ENCODE measurements at places on chromosomes 3 and 15.

DNA sequence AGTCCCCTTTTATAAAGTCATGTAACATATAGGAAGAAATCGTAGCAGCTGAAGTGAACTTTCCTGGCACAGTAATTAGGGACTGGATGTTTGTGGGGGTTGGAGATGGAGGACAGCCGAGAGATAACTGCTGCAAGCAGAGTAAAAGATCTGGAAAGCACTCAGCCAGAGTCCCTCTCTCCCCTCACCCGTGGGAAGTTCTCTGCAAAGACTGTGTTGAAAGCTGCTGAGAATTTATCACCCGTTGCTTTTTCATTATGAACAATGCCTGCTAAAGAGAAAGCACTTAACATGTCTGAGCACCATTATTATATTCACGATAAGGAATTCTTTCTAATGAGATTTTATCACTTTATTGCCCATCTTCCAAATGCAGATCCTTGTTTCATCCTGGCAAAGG, 248.8 kb downstream of the SHOX2 start:
- DNase-seq: no peak

DNA sequence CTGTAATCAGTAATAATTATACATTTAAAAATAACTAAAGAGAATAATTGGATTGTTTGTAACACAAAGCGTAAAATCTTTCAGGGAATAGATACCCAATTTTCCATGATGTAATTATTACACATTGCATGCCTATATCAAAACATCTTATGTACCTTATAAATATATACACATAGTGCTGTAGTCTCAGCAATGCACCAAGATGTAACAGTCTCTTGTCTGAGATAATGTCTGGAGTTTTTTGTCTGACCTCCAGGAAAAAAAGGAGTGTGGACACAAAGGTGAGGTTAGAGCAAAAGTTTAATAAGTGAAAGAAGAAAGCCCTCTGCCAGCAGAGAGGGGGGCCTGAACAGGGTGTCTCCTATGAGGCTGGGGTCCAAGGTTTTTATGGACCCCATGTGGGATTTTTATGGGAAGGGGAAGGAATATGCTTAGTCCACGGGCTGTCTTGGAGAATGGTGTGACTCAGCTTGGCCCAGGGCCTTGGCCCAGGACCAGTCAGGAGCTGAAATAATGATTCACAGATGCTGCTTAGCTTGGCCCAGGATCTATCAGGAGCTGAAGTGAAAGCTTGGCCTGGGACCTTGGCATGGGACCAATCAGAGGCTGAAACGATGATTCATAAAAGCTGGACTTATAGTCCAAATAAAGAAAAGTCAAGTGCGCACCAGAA, 545.0 kb downstream of the ZPLD1 start:
- DNase-seq: peak; percentile 89

GRCh38 chr3:194808640-194809097, 123.0 kb downstream of the FAM43A start:
- DNase-seq: peak; percentile 80

DNA sequence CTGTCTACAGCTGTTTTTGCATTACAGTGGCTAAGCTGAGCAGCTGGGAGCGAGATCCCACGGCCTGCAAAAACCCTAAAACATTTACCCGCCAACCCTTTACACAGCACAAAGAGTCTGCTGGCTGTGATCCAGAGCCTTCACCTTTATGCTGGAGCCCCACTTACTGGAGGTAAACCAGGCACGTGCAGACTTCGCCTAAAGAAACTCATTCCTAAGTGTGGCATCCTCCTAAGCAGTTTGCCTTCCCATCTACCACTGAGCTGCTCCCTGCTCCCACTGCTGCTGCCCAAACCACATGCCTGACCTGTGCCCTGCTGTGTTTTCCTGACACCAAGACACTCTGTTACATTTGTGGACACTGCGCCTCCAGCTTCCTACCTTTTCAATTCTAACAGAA, 53.0 kb downstream of the CHSY1 start:
- DNase-seq: peak; percentile 55

DNA sequence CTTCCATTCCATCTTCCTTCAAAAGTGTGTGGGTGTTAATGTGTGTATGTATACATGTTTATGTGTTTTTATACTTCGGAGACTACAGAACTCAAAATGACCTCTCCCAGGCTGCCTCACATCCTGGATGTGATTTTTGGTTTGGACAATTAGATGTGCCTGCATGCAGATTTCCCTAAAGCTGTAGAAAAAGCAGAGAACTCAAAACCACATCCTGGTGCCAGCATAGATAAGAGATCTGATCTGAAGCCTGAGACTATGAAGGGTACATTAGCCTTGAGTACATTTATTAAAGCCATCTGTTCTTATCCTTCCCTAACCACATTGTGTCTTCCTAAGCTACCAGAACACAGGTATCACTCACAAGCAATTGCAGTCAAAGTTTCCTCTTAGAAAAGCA, 319.4 kb upstream of the RASGRP1 start:
- DNase-seq: peak; percentile 100

DNA sequence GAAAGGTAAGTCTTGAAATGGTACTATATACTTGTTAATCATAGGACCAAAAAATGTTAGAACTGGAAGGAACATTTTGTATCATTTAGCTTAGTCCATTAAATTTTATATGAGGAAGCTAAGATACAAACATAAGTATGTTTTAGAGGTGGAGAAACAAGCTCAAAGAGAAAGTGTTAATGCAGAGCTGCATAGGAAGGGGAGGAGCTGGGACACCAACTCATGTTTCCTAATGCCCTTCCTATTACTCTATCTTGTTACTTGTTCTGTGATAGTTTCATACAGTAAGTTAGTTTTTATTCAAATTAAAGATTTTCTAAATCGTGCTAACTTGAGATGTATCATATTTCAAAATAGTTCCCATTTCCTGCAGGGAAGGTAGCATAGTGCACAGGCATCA, 7.4 kb downstream of the SLC35A5 start:
- DNase-seq: no peak

- DNase-seq: no peak
These were observed 274.3 kb upstream of the PPP2R3A start for GRCh38 chr3:135691240-135691639.

DNA sequence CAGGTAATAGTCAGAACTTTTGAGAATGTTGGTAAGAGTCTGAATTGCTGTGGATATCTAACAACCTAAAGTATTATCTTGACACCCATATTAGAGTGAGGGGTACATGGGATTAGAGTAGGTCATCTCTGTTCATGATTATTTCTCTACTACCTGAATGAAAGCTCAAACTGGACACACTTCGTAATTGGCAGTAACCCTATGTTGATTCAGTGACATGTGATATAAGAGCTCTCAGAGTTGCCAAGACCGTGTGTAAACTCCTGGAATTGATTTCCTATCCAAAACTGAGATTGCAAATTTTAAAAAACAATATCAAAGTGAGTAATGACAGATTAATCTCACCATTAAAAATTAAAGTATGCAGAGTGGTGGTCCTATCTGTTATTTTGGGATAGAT, 214.8 kb upstream of the ARHGEF26 start:
- DNase-seq: no peak

DNA sequence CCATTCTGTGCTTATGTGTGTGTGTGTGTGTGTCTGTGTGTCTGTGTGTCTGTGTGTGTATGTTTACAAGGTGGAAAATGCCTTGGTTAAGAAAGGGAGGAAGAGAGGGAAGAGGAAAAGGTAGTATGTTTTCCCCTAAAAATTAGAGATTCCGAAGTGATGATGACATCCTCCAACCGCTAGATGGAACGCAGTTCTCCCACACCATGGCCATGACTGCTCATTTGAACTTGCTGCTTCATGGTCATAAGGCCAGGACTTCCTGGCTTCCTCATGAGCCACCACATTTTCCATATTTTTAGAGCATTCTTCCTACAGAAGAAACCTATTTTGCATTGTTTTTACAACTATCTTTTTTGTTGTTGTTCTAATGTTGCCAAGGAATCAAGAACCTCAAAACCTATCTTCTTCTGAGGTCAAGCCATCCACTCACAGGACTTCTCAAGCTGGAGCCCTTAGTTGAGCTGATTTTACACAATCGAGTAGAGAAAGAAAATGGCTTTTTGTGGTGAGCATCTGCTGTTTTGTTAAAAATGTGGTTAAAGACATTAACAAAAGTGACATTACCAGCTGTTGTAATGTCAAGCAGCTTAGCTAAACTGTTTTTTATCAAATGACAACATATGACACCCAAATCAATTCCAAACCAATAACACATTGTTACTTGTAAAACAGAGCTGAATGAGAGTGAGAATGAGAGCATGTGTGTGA, 1091.0 kb downstream of the FHIT start:
- DNase-seq: no peak

GRCh38 chr3:122350814-122351418, 25.9 kb downstream of the CSTA start:
- DNase-seq: no peak

DNA sequence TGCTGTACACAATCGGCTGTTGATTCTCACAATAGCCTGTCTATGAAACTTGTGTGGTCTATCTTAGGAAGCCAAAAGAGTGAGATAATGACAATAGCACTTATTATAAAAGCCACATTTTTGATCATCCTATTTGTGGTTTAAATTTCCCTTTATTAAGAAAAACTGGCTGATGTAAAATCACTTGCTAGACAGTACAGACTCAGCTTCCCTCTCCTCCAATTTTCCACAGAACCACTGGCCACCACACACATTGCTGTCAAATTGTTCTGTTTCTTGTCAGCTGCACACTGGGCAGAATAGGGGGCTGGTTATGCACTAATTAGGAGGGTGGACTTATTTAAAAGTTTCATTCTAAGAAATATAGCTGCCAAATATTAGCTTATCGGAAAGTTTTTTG, 425.9 kb downstream of the EPHA3 start:
- DNase-seq: no peak

GRCh38 chr3:194777729-194778128, 92.0 kb downstream of the FAM43A start:
- no peak for DNase-seq

DNA sequence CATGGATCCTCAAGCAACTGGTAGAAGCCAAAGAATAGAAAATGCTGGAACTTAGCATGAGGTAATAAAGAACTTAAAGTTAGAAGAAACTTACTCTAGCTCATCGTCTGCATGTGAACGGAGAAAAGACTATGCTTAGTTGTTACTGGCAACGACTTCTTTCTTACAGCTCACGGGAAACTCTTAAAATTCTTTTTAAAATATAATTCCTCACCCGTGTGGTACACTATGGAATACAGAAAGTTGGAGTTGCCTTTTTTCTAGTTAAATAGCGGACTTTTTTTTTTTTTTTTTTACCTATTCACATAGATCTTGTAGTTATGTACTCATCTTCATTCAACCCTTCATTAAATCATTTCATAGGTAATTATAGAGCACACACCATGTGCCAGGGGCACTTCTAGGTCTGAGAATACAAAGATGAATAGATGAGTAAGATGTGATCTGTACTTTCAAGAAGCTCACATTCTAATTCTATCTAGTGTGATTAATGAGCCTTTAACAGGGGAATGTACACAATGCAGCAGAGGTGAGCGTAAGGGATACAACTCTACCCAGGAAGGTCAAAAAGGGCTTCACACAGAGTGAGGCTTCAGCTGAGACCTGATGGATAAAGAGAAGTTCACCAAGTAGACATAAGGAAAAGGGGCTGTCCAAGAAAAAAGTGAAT, 18.4 kb upstream of the KCNMB2 start:
- DNase-seq: peak; percentile 41

DNA sequence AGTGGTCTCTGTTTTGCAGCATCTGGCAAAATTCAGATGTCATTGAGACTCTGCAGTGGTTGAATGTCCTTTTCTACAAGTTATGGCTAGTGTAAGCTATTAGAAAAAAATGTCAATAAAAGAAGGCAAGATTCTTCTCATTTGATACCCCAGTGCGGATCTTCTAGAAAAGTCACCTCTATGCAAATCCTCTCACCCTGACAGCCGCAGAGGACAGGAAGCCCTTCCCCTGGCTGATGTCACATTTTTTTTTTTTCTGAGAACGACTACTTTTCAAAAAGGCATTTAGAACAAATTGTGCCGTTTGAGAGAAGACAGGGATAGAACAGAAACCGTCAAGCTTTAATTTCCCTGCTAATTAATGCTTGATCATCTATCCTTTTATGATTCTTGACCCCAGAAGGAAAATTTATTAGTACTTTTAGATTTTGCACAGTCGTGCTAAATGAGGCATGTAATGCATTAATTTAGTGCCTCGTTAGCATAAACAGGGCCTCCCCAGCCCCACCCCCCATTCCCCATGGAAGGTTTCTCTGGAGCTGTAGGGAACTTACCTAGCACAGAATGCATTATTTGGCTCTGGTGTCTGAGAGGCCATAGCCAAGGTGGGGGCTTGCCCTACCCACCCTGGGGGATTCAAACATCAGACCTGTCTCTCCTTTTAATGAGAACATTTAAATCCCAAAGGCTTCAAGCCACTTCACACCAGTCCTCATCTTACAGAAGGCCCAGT, 183.8 kb downstream of the OPA1 start:
- no peak for DNase-seq

DNA sequence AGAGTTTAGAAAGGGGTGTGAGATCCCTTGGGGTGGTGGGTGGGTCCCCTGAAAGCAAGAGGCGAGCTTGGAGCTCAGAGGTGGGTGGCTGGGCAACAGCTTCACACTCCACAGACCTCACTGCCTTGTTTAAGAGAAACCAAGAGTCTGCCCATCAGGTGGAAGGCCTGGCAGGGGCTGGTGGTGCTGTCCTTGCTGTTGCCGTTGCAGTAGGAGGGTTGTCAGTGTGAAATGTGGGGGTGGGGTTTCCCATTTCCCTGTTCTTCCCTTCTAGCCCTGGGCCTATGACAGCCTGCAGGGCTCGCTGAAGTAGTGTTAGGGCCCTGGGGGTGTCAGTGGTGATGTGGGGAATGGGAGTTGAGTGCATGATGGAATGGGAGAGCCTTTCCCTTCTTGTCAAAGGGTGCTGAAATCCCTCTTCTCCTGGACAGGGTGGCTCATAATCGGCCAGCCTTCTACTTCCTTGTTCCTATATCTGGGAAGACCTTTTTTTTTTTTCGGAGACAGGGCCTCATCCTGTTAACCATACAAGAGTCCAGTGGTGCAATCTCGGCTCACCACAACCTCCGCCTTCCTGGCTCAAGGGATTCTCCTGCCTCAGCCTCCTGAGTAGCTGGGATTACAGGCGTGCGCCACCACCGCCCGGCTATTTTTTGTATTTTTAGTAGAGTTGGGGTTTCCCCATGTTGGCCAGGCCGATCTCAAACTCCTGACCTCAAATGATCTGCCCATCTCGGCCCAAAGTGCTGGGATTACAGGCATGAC, 4.3 kb downstream of the PLEKHO2 start:
- DNase-seq: no peak

GRCh38 chr15:38682363-38682762, 117.7 kb upstream of the RASGRP1 start:
- DNase-seq: no peak

DNA sequence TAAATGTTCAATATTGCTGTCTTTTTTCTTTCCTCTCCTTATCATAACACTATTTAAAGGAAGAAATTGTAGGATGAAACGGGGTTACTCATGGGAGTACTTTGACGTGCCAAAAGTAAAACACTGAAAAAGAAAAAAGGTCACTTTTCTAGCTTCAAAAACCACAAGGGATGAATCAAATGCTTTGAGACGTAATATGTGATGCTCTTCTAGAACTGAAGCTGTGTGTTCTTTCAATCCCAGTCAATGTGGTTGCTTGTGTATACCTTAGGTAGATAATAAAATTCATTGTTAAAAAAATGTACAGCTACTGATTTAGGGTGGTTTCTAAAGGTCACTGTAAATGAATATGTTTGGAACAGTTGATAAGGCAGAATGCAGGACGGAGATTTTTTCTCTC, 538.8 kb upstream of the ZNF717 start:
- no peak for DNase-seq

GRCh38 chr15:51971032-51971374, 575 bp downstream of the LEO1 start:
- no peak for DNase-seq

Measured in RPMI7951 (cell line).